Common myeloid progenitor, CD34-positive (primary cell): ENCODE measurements at places on chromosomes 13 and 19.
A peak's percentile ranks its signal among the peaks of the same experiment; 100 is the strongest.

DNA sequence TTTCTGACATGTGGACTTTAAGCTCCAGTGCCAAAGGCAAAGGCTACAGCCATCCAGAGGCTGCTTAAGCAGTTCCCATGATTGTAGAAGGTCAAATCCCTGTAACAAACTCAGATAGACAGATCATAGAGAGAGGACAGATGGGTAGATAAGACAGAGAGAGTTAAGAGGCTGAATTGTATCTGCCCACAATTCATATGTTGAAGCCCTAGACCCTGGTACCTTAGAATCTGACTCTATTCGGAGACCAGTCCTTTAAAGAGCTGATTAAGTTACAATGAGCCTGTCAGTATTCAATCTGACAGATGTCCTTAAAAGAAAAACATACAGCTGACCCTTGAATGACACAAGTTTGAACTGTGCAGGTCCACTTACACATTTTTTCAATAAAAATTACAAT is 115.2 kb downstream of the RAP2A start:
- no peak for DNase-seq

- no peak for DNase-seq
Measured at GRCh38 chr19:31160336-31160926, 188.8 kb downstream of the TSHZ3 start.

- peak; percentile 73 for DNase-seq
Measured at GRCh38 chr19:3108775-3109174, 14.6 kb downstream of the GNA11 start.

DNA sequence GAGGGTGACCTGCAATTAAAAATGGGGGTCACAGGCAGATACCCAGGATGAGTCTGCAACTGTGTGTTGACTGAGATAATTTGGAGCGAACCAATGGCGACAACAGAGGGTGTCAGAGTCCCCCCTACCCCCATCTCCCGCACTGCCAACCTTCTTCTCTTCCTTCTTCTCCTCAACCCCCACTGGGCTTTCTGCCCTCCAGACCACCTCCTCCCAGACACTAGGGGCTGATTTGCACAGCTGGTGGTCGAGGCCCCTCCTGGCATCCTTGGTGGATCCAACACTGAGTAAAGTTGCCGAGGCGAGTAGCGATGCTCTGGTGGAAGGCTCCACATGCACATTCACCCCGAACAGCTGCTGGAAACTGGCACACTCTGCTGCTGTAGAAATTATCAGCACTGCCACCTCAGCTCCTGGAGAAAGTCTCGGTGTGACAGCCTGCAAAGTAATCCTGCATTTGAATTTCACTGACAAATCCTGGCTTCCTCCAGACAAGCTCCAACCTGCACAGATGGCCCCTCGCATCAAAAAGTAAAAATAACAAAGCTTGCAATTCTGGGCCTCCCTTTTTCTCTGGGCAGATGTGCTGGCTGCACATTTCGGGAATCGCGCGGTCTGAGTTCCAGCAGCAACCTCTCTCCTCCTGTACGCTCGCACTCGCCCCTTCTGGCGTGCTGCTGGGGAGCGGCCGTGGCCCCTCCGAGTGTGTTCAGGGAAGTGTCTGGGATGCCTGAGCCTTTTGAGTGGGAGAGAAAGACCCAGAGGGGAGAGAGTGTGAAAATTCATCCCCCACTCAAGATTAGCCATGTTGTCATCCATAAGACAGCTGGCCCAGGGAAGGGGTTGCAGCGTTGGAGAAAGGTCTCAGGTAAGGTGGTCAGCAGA is 28.5 kb downstream of the CCNE1 start:
- no peak for DNase-seq

GRCh38 chr13:111020021-111020420 is 95.1 kb upstream of the ARHGEF7 start:
- no peak for DNase-seq

- DNase-seq, result no peak
Measured at GRCh38 chr13:37534676-37535075, 63.9 kb downstream of the POSTN start.

DNA sequence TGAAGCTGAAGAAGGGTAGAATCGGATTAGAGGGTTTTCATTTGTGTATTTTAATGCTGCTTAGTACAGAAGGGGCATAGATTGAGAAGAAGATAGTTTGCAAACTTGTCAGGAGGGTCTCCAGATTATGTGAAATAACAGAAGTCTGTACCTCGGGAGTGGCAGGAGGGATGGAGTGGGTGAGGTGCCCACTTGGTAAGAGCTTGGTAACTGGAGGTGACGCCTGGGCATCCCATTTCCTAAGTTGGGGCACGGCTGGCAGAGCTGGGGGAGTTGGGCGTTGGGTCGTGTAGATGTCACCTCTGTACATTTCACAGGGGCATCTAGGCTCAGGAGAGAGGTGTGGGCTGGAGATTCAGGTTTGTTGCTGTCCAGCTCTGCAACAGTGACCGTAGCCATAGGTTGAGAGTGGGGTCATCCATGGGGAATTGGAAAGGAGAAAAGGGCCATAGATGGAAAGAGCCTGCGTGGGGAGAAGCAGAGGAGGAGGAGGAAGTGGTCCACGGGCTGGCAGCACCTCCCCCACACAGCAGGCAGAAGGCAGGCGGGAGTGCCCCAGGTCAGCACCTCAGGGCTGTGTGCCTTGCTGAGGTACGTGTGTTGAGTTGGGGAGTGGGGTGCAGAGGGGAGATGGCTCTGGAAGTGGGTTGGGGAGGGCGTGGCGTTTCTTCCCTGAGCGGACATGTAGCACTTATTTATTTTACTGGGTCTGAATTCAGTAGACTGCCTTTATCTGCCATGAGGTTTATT is 31.2 kb downstream of the MPHOSPH8 start:
- DNase-seq, result no peak

- no peak for DNase-seq
Measured at GRCh38 chr13:44627441-44627840, 51.3 kb upstream of the TSC22D1 start.

- DNase-seq, result no peak
Measured at GRCh38 chr13:49676581-49677298, 14.5 kb downstream of the EBPL start.

DNA sequence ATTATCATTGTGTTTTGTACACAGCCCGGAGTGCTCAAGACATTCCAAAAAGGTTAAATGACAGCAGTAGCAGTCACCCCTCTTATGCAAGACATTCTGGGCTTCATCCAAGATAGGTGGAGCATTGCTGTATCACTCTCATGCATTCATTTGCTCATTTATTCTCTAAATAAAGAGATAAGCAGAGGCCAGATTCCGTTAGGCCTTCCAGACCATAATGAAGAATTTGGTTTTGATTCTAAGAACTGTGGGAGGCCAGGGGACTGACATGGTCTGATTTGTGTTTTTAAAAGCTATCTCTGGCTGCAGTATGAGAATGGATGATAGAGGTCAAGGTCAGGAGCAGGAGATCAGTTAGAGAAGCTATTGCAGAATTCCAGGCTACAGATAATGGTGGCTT is 145.8 kb downstream of the KCNRG start:
- DNase-seq, result no peak

GRCh38 chr19:1411255-1412191 is 4.1 kb downstream of the DAZAP1 start:
- no peak for DNase-seq

DNA sequence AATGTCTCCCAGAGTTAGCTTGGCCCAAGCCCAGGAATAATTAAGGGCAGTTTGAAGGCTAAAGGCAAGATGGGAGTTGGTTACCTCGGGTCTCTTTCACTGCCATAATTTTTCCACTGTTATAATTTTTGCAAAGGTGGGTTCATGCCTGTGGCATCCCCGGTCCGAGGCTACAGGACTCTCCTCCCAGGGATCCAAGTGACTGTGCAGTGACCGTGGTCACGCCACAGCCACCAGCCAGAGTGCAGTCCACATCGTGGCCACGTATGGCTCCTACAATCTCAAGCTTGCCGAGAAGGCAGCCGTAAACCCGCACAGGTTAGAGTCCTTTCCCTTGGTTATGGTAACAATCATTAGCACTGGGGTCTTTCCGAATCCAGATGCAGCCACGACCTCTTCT is 36.8 kb downstream of the C13orf46 start:
- no peak for DNase-seq

- peak; percentile 2 for DNase-seq
Measured at GRCh38 chr13:51959773-51960172, 51.5 kb downstream of the ATP7B start.

DNA sequence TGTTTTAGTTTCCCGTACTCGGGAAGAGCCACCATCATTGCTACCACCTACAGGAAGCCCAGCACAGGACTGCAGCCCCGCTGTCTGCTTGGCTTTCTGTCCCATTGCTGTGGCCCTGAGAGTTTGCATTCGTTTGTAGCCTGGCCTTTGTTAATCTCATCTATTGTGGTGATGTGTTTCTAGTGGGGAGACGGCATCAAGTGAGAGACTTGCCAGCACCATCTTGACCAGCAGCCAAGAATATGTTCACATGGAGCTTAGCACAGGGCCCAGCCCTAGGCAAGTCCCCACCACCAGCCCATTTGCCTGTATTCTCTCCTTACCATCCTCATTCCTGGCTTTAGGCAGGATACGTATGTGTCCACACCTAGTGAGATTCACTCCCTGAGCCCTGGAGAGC is 17.3 kb upstream of the OVOL3 start:
- DNase-seq, result no peak

- no peak for DNase-seq
Measured at GRCh38 chr13:41383386-41383785, 72.3 kb downstream of the NAA16 start.

- DNase-seq, result no peak
Measured at GRCh38 chr13:99293178-99293577, 14.0 kb downstream of the GPR183 start.

DNA sequence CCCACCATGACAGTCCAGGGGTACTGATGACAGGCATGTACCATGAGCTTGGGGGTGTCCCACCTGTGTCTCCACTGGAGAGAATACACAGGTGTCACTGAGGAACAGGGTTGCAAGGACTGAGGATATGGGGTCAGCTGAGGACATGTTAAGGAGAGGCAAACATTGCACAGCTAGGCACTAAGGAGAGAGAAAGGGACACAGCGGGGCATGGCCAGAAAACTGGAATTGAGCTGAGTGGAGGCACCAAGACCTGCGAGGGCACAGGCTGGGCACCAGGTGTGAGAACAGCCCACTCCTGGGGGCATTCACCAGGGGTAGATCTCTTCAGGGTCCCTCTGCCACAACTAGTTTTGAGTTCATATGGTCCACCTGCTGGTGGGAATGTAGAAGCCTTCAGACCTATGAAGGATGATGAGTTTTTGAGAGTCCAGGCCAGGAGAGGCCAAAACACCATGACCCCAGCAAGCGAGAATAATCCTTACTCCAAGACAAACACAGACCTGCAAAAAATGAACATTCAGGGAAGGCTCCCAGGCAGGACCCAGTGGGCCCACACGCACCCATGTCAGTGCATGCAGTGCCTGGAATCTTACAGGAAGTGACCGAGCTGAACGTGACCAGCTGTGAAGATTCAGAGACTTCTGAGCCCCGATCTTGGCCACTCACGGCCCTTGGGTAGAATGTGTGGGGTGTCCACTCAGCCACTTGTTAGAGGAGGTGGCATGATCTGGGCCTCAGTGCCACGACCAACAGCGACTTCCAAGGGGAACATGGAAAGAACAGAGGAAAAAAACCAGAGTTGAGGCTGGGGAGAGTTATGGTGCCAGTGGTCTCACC is 1.4 kb upstream of the ZNF584 start:
- DNase-seq, result peak; percentile 46

- peak; percentile 33 for DNase-seq
Measured at GRCh38 chr19:1837625-1838105, 10.6 kb downstream of the REXO1 start.

DNA sequence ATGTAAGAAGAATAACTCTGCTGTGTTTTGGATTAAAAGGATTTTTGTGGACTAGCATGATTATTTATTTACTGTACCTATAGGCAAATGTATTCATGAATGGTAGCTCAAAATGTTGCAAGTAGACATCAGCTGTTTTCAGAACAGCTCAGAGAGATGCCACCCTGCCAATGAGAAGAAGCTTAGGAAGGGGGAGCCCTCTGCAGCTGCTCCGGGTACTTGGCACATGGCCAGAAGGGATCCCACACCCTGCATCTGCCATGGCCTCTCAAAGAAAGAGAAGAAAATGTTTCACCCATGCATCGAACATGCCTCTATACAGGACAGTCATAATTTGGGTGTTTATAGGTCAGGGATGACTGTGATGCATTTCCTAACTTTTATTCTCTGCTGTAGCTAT is 30.5 kb upstream of the MBNL2 start:
- DNase-seq, result peak; percentile 31

- peak; percentile 62 for DNase-seq
Measured at GRCh38 chr19:45110851-45111266, 17.9 kb downstream of the PPP1R37 start.

DNA sequence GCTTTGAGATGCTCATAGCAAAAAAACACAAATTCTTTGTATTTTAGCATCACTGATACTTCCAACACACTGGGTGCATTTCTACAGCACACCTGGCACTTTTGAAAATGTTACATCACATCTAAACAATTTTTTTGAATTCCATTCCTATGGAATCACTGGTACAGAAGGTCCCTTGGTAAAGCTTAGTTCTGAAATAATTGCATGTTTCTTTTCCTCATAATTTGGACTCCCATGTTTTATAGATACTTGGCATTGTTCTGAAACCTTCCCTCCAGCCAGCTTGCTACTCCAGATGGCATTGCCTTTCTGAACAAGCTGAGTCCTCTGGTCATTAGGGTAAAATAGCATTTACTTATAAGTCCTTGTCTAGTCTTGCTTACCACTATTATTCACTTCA is 481.3 kb upstream of the GPC6 start:
- no peak for DNase-seq

- DNase-seq, result no peak
Measured at GRCh38 chr19:49700563-49700962, 9.6 kb downstream of the CPT1C start.

GRCh38 chr13:110913322-110914080 is 1.4 kb downstream of the ANKRD10 start:
- DNase-seq, result peak; percentile 46

- DNase-seq, result peak; percentile 31
Measured at GRCh38 chr19:44582581-44583265, 30.6 kb upstream of the IGSF23 start.

- no peak for DNase-seq
Measured at GRCh38 chr13:113110048-113110851, 4.7 kb downstream of the F7 start.

DNA sequence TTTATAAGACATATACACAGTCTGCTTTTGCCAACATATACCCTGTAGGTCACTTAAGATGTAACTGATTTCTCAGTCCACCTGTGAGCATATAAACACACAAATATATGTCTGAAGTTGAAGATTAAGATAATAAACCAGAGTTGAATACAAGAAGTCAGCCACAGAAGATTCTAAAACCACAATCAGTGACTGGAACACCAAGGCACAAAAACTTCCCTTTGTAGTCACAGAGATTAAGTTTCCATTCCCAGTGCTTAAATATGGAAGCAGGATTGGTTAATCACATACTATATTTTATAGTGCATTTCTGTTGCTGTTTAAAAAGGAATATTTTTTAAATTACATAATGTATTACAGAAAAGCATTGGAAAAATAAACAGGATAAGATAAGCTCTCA is 39.9 kb downstream of the MTMR6 start:
- DNase-seq, result no peak

GRCh38 chr13:56332671-56333070 is 808.0 kb upstream of the PRR20A start:
- no peak for DNase-seq

GRCh38 chr13:106286811-106287210 is 248.7 kb downstream of the EFNB2 start:
- DNase-seq, result no peak
